ENCODE measurements at places on chromosomes 5 and 9.

DNA sequence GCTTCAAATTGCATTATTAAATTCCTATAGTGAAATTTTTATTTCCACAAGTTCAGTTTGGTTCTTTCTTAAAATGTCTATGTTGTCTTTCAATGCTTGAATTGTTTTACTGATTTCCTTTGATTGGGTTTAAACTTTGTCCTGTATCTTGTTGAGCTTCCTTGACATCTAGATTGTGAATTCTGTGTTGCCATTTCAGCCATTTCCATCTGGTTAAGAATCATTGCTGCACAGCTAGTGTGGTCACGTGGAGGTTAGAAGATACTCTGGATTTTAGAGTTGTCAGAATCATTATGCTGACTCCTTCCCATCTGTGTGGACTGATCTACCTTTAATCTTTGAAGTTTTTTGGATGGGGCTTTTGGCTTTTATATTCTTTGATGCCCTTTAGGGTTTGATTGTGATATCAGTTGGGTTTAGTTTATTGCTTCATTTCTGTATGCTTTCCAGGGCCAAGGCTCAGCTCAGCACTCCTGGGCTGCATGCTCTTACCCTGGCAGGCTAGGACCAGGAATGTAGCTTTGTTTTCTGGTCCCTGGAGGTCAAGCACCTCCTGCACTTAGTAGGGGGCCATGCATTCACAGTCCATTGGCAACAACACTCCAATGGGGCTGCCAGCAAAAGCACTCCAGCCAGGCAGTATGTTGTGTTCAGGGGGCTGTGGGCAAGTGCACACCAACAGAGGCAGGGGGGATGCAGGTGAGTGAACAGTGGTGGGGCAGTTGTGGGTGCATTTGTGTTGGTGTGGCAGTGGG lies 141.4 kb downstream of the PRR16 start:
- no peak for DNase-seq

- no peak for DNase-seq
Observed at GRCh38 chr5:9905661-9906060, 275.5 kb upstream of the TAS2R1 start.

DNA sequence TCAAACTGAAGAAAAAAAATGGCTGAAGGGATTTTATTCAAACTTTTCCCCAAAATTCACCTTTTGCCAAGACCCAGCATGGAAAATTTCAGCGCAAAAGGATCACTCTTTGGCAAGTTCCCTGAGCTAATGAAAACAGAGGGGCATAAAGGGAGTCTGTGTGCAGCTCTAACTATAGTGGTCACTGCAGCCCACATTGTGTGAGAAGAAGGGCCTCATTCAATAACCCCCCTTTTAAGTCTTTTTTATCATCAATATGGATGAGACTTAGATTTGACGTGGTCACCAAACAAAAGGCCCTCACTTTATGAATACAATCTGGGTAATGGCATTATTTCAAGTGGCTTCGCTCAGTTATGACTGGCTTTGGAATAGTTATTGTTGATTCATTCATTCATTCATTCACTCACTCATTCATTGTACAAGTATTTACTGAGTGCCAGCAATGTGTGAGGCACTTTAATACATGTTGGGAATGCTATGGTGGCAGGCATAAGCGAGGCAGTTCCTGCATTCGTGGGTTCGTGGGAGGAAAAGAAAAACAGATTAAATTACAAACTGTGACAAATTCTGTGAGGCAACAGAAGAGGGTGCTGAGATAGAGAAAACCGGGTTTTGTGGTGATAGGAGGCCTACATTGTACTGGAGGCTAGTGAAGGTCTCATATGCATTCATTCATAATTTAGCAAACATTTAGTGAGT lies 145.7 kb upstream of the KLF4 start:
- no peak for DNase-seq

- DNase-seq: no peak
Observed at GRCh38 chr5:42799668-42800114, 12.0 kb downstream of the SELENOP start.

DNA sequence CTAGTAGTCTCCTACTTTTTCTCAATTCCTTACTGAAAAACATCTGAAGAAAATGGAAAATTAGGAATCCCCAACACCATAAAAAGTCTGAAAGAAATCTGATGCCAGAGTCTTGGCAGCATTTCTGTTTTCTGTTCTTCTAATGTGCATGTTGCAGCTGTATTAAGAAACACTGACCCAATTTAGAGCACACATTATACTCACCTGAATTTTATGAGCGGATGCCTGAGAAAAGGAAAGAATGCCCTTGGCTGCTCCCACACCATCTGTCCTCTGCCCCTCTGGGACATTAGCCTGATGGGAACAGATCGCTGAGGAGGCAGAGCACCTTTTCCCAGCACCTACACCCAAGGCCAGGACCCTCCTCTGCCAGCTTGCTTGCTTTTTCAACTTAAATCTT lies 14.1 kb upstream of the ANP32B start:
- no peak for DNase-seq

DNA sequence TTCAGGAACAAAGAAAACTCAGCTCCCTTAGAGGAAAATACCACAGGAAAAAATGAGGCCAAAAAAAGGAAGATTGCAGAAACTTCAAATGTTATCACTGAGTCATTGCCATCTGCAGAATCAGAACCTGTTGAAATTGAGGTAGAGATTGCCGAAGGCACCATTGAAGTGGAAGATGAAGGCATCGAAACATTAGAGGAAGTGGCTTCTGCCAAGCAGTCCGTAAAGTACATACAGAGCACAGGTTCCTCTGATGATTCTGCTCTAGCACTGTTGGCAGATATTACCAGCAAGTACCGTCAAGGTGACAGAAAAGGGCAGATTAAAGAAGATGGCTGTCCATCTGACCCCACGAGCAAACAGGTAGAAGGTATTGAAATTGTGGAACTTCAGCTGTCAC lies 30.8 kb upstream of the NIM1K start:
- no peak for DNase-seq

- no peak for DNase-seq
Observed at GRCh38 chr9:27365707-27366376, 68.9 kb upstream of the EQTN start.

- no peak for DNase-seq
Observed at GRCh38 chr5:164002628-164003027, 497.2 kb downstream of the MAT2B start.

DNA sequence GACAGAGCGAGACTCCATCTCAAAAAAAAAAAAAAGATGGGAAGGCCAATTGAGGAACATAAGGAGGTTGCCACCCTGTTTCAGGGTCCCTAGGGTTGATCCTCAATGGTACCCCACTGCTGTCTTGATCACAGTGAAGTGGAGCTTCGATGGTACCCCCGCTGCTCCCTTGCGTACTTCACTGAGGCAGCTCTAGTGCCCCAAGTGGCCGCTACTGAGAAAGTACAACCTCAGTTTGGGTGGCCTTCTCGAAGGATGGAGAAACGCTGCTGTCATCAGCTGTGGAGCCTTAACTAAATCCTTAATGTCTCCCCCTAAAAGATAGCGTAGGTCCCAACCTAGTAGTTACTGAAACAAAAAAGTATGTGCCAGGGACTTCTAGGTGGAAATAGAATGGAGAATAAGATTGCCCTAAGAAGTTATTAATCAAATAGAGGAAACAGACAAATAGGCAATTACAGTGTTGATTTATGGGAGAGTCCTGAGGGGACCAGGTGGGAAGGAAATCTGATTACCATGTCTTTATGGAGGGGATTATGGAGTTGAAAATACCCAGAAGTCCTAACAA lies 6.3 kb downstream of the TESK1 start:
- DNase-seq: peak; percentile 39

DNA sequence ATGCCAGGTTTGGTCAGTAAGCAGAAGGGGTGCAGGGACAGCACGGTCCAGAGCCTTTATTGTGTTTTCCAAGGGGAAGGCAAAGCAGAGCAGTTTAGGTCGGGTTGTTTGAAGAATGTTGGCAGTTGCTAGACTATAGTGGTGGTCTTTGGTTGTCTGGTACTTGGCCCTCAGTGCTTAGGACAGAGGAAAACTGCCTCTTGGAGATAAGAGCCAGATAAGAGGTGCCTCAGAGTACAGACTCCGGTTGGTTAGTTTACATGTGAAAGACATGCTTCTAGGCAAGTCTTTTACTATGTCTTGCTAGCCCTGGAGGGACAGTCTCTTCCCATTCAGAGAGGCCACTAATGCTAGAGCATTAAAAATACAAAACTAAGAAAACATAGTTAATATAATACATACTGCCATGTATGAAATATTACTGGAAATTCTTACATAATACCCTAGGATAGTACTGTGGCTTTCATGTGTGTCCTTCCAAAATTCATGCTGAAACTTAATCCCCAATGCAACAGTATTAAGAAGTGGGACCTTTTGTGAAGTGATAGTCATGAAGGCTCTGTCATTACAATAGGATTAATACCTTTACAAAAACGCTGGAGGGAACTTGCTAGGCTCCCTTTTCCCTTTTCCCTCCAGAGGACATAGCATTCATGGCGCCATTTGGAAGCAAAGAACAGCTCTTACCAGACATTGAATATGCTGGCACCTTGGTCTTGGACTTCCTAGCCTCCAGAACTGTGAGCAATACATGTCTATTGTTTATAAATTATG lies 280.4 kb downstream of the TMEM167A start:
- DNase-seq: no peak

DNA sequence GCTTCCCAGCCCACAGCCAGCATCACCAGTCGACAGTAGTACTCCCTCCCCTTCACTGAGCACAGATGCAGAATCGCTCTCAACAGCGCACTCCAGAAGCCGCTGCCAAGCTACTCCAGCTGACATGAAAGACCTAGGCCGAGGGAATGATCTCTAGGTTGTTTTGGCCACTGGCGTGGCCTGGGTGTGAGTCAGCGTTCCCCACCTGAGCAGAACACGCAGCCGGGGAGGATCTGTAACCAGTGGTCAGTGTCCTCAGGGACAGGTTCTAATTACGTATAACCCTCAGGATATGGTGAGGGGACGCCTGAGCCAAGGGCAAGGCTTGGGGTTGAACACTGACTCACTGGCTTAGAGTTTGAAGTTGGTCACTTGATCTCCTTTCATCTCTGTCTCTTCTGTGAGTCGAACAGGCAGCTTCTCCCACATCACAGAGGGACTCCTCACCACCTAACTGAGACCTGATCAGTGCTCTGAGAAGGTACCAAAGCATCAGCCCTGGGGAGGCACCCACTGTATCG lies 76.9 kb upstream of the IL17B start:
- no peak for DNase-seq

DNA sequence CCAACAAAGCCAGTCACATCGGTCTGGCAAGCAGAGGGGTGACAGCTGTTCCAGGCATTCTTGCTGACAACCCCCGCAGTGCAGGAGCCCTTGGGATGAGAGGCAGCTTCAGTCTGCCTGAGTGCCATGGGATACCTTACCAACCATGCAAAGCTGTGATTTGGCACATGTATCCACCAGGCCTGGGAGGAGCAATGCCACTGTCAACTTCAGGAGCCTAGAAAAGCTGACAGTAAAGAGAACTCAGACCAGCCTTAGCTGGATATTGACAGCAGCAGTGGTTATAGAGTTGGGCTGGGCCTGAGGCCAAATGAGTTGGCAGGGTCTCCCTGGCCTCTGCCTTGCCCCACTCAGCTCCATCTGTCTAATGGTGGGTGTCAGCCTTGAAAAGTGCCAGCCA lies 10.1 kb upstream of the PLPPR1 start:
- no peak for DNase-seq

GRCh38 chr9:122998448-122998847 lies 35.0 kb upstream of the GPR21 start:
- no peak for DNase-seq

DNA sequence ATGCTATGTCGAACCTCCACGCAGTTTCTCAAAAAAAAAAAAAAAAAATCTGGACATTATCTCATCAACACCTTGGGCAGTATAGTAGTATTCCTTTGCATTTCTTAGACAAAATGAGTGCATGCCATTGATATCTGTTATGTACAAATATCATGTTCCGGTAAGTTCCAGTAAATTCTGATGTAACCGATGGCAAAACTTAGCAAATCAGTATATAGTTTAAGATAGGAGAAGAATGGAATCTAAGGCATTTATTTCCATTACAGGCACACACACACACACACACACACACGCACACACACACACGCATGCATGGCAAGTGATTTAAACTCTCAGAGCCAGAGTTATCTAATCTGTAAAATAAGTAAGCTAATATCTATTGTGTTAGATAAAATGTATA lies 356.5 kb upstream of the TUSC1 start:
- DNase-seq: no peak

DNA sequence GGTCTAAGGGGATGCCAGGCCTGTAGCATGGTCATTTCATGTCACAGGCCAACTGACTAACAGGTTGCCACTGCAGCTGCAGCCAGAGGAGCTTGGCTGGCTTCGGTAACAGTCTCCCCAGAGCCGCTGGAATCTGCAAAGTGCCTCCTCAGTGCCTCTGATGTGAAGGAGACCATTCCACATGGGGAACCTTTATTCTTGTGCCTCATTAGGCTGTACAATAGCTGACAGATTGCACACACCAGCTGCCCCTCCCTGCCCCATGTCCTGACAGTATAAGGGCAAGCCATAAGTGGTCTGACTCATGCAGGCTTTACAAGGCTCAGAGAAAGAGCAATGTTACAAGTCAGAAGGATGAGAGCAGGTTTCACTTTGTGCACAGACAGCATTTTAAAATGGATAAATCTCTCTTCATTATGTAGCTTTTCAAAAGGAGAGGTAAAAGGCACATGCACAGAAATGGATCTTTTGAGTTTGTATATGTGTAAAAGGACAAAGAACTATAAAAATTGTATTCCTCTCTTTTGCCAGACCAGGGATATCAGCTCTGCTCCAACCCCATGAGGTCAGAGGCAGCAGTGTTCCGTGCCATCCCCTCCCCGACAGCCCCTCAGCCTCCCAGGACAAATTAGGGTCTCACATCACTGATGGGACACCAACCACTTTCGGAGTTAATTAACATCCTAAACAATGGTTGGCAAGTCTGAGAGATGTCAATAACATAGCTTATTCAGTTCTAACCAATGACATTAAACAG lies 467.8 kb downstream of the TMEM232 start:
- no peak for DNase-seq

DNA sequence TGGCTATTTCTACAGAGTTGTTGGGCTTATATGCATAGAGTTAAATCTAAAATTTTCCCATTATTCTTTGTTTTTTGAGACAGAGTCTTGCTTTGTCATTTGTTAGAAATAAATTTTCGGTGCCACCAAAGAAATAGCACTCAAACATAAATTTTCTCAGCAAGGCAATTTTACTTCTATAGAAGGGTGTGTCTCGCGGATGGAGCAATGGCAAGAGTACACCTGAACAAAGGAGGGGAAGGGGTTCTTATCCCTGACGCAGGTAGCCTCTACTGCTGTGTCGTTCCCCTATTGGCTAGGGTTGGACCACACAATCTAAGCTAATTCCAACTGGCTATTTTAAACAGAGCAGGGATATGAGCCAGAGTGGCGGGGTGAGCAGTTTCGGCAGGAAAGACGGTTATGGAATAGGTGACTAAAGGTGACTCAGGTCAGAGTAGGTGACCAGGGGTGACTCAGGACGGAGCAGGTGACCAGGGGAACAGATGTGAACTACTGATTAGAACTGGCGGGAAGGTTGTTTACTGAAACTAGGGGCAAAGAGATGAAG lies 57.2 kb downstream of the C9orf85 start:
- no peak for DNase-seq
